Stimulated activated CD8-positive, alpha-beta memory T cell treated with anti-CD3 and anti-CD28 coated beads, Interleukin-7, amount 100 ng/mL, for 1 hour (primary cell): ENCODE measurements at places on chromosomes 6 and 20.

GRCh38 chr6:158283304-158283980 is 28.8 kb upstream of the TULP4 start:
- no peak for DNase-seq

DNA sequence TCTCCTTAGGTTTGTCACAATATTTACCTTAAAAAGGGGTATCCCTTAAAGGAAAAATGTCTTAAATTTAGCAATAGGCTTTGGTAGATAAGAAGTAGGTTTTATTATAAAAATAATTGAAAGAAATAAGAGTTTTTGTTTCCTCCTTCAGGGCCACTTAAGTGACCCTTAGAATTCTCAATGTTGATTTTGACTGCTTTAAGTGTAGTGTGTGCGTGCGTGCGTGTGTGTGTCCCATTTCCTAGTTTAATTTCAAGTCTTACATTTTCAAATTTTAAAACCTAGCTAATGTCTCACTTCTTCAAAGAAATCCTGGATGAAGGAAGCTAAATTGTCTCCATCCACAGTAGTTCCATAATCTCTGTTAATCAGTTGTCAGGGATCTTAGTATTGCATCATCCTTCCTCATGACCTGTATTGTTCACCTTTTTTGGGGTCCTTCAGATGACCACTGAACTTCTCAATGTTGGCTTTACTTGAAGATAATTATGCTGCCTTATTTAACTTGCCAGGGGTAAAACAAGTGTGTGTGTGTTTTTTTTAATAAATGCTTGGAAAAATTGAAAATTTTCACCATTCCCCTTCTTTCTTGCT is 50.7 kb upstream of the TFB1M start:
- DNase-seq = no peak

DNA sequence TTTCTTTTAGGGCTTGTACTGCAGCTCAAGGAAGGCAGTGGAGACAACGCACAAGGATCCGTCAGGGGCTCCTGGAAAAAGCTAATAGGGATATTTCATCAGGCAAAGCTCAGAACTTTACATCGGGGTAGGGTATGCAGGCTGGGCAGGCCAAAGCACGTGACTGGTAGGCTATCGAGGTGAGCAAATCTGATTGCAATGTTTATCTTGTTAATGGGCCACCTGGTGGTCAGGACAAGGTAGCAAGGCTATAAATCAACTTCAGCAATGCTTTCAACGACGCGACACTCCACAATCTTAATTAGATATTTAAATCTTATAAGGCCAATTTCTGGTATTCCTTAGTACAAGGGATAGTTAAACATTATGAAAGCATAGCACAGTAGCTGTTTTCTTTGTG is 1302.8 kb upstream of the EYS start:
- no peak for DNase-seq

DNA sequence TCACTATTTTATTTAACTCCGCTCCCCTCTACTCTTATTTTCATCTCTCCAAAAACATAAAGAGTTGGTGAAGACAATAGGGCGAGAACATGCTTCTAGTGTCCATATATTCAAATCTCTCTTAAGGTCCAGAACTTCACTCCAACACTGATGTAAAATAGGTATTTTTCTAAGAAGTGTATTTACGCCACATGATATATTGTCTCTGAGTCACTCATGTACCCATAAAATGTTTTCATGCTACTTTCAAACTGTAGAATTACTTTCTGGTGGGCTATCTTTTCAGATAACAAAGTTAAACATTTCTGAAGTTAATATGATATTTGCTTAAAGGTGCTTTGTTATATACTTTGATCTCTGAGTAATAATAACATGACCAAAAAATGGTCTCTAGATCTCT is 124.1 kb upstream of the IFNGR1 start:
- no peak for DNase-seq

GRCh38 chr6:53803081-53803860 is 8.5 kb downstream of the LRRC1 start:
- no peak for DNase-seq

DNA sequence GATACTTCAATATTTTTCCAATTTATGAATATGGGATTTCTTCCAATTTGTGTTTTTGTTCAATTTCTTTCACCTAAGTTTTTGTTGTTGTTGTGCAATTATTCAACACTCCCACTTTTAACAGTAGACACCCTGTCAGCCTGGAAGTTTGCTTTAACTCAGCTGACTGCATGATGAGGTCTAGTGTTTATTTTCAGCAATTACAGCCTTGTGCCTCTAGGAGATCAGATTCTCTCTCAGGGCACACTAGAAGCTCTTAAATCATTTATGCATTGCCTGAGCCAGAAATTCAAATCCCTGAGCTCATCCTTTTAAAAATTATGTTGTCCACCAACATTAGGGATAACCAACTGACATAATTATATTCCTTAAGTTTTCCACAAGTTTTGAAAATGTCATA is 85.7 kb downstream of the MRAP2 start:
- no peak for DNase-seq

DNA sequence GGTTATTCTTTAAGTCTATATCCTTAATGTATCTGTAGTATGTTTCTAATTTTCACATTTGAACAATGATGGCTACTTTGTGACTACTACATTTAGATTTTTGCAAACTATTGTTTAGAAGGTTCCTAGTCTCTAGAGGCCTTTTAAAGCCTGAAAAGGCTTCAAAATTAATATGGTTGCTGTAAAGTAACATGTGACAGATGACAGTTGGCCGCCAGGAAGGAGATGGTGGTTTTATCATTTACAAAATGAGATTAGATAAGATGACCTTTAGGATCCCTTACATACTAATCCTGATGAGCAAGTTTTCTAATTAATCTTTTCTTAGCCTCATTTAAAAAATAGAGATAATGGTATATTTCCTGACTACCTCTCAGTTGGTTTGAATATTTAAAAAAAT is 18.8 kb downstream of the SCAF8 start:
- no peak for DNase-seq

DNA sequence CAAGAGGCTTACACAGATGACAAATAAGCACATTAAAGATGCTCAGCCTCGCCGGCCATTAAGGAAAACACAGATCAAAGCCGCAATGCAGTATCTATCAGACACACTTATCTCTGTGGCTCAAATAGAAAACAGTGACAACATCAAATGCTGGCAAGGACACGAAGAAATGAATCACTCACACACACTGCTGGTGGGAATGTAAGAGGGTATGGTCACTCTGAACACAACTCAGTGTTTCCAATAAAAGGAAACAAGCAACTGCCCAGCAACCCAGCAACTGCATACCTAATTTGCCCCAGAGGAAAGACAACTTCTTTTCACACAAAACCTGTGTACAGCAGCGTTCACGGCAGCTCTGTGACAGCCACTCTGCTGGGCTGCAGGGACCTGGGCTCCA is 155.8 kb downstream of the WDR27 start:
- no peak for DNase-seq

- no peak for DNase-seq
These were observed 764 bp downstream of the DNTTIP1 start for GRCh38 chr20:45792317-45793118.

DNA sequence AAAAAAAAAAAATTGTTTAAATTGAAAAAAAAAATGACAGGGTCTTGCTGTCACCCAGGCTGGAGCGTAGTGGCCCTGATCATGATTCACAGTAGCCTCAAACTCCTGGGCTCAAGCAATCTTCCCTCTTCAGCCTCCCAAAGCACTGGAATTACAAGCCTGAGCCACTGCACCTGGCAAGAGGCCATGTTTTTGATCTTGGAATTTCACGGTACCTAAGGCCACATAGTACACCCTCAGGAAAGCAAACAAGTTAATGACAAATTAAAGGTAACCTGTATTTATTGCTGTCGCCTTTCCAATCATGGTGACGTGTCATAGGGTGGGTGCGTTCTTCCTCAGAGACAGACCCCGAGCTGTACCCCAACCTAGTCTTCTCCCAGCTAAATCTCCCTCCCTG is 79.2 kb downstream of the LINC00237 start:
- DNase-seq = no peak

DNA sequence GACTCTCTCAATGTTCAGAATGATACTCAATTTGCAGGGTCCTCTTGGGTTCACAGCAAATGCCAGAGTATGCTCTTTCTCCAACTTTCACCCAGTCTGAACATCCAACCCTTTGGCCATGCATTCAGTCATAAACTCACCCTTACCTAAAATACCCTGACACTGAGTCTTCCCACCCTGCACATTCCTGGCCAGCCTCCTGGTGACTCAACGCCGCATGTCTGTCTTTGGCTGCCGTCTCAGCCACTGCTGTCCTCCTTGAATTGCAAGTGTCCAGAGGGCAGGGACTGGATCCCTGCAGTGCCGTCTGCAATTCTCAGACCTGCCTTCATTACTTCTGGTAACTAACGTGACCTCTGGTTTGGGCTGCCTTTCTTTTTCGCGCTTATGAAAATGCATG is 593.4 kb downstream of the QKI start:
- DNase-seq = no peak

DNA sequence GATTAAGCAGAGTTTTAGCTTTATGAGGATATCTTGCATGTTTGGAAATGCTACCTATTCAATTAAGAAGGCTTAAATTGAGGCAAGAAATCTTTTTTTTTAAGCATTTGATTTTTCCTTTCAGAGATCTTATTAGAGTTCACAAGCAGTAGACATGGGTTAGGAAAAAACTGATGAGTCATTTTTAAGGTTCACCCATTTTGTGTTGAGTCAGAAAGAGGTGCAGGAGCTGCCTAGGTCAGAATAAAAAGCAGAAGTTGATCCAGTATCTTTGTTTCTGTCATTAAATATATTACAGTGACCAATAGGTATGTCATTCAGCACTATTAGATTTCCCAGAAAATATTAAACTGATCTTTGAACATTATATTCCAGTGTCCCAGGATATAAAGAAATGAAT is 306.8 kb downstream of the LMBRD1 start:
- DNase-seq = no peak

- no peak for DNase-seq
These were observed 4.2 kb downstream of the SCML4 start for GRCh38 chr6:107819964-107820337.

DNA sequence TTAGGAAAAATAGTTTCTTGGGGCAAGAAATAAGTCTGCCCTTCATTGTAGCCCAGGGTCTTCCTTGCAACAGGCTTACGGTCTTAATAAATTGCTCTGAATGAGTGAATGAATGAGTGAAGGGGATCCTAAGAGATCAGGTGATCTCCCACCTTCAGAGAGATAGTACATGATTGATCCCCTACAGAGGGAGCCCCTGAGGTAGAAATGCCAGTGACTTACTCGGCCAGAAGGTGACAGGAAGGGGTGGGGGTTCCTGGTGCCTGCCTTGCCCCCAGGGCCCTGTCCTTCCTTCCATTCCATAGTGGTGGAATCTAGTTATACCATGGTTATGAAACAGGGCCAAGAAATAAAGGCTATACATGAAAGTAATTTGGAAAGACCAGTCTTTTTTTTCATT is 215.3 kb upstream of the SSTR4 start:
- DNase-seq = no peak

- no peak for DNase-seq
These were observed 1.9 kb upstream of the TMEM242 start for GRCh38 chr6:157325069-157325805.

- peak; percentile 1 for DNase-seq
These were observed 83.5 kb downstream of the ZMYND8 start for GRCh38 chr20:47272893-47273590.

DNA sequence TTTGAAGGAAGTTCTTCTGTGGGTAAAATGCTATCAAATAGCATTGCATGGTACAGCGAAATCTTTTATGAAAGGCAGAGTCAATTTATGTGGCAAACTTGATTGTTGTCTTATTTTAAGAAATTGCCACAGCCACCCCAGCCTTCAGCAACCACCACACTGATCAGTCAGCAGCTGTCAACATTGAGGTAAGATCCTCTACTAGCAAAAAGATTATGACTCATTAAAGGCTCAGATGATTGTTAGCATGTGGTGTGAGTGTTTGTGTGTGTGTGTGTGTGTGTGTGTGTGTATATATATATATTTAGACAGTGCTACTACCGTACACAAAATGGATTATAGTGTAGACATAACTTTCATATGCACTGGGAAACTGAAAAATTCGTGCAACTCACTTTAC is 27.8 kb downstream of the LRRN4 start:
- DNase-seq = no peak

DNA sequence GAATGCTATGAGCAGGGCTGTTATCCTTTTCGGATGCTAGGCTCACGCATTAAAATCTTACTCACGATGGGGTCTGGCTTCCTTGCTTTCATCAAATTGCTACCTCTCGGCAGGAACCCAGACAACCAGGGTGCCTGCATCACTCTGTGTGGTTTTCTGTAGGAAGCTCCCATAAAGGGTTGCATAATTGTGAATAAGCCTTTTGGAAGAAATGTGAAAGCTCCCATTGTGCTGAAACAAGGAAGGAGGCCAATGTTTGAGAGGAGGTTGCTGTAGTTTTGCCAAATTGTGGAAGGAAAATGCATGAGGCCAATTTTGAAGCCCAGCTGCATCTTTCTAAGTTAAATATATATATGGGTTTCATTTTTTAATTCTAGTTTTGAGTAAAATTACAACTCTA is 615.5 kb downstream of the C6orf118 start:
- DNase-seq = no peak

- no peak for DNase-seq
These were observed 51.3 kb upstream of the REV3L start for GRCh38 chr6:111534231-111534751.

- no peak for DNase-seq
These were observed 957 bp downstream of the PROKR2 start for GRCh38 chr20:5315807-5316187.

- DNase-seq = no peak
These were observed 548.2 kb downstream of the QKI start for GRCh38 chr6:163962627-163963117.

GRCh38 chr20:63482021-63482587 is 9.6 kb upstream of the KCNQ2 start:
- no peak for DNase-seq

- DNase-seq = no peak
These were observed 45.0 kb downstream of the IYD start for GRCh38 chr6:150413781-150414281.

GRCh38 chr6:52098721-52099120 is 11.3 kb upstream of the PKHD1 start:
- no peak for DNase-seq

- DNase-seq = no peak
These were observed 29.3 kb upstream of the ZBTB24 start for GRCh38 chr6:109512271-109512817.

DNA sequence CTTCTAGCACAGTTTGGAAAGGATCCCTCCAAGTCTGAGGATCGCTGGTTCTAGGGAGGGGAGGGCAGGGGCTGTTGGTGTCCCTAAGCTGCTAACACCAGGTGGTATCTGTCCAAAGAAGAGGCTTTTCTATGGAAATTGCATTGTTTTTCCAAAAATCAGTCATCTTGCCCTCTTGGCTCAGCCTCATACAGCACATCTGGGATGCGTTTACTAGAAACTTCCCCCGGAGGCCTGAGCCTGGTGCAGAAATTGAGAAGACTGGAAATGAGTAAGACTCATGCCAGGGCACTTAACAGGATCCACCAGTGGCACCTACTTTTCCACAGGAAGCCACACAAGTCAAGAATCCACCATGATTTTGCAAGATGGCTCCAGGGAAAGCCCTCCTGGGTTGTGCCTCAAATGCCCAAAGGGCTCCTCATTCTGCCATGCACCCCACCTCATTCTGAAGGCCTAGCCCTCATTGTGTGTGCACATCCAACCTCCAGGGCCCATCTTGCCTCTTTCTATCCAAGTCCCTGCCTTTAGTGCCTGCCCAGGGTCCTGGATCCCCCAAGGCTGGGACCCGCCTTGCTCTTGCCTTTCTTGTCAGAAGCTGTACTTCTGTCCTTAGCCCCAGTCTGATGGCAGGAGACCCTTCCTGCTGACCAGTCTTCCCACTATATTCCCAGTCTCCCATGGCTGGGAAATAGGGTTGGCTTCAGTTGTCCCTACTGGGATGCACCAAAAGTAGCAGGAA is 97.6 kb downstream of the MRPL14 start:
- DNase-seq = no peak

GRCh38 chr6:75244063-75244584 is 523 bp upstream of the COX7A2 start:
- DNase-seq = no peak
